Fibroblast of lung (primary cell): ENCODE measurements at places on chromosomes 16 and 17. TPM values are rescaled to one million over a fixed set of nuclear protein-coding genes. Genes with fewer than 3 reads are reported as not detected.

DNA sequence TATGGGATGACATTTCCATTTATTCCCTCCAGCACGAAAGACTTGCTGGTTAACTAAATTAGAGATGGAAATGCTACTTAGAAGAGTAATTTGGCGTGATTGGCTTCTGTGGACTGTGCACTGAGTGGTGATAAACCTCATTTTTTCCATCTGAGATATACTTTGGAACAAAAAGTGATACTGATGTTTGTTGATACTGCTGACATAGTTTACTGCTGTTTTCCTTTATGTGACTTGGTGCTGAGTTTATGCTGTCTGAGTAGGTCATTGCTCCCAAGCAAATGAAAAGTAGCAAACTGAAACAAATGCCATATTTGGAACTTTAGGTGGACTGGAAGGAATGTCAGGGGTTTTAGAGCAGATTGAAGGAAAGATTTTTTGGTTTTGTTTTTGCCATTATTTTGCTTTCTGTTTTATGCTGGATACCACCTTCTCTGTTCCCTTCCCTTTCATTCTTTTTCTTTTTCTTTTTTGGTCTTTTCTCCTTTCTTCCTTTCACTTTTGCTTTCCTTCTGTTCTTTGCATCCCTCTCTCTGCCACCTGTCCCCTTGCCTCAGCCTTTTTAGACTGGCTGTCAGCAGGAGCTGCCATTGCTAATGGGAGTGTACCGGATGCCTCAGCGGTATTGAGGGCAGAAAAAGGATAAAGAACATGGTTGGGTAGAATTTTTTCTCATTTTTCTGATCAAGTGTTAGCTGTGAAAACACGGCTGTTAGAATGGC lies 41.8 kb downstream of the NUP93 start:
- DNase-seq = peak; percentile 37
- H3K36me3 ChIP-seq = no peaks in the 10 kb centered on the region
- no peaks in the 10 kb centered on the region for H3K4me1 ChIP-seq
- H3K4me3 ChIP-seq = peak overlapping the region; percentile 11
- no peak overlapping the region for H3K27ac ChIP-seq

Gene ABCA8
- polyA plus RNA-seq = 6.4 and 9.5 TPM in 2 replicates

DNA sequence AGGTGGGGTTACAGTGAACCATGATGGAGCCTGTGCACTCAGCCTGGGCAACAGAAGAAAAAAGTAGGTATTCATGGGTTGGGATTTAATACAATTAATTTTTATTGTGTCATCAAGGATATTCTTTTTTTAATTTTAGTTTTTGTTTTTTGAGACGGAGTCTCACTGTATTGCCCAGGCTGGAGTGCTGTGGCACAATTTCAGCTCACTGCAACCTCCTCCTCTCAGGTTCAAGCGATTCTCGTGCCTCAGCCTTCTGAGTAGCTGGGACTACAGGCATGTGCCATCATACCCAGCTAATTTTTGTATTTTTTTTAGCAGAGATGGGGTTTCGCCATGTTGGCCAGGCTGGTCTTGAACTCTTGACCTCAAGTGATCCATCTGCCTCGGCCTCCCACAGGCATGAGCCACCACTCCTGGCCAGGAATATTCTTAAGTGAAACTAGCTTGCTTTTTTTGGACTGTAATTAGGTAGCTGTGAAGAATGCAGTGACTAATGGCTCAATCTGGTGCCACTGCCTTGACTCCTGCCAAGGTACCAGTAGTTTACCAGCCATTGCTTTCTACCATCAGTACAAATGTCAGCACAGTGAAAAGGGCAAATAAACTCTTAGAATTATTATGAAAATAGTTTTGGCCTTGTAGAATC lies 4.8 kb downstream of the PPM1D start:
- peak; percentile 41 for DNase-seq
- no peak overlapping the region for H3K27ac ChIP-seq
- H3K4me1 ChIP-seq = no peaks in the 10 kb centered on the region
- H3K4me3 ChIP-seq = peak overlapping the region; percentile 6
- H3K27me3 ChIP-seq = no peaks in the 10 kb centered on the region

GRCh38 chr17:75084039-75084660 lies 3.6 kb upstream of the SLC16A5 start:
- no peak overlapping the region for H3K4me3 ChIP-seq
- H3K36me3 ChIP-seq = no peaks in the 10 kb centered on the region
- no peak overlapping the region for H3K27ac ChIP-seq
- peak; percentile 59 for DNase-seq
- H3K27me3 ChIP-seq = no peaks in the 10 kb centered on the region

- no peak for DNase-seq
- H3K4me1 ChIP-seq = no peaks in the 10 kb centered on the region
- no peaks in the 10 kb centered on the region for H3K27me3 ChIP-seq
- H3K4me3 ChIP-seq = no peak overlapping the region
- no peaks in the 10 kb centered on the region for H3K36me3 ChIP-seq
These were observed 79.5 kb upstream of the FOXF1 start for GRCh38 chr16:86430814-86431213.

- no peaks in the 10 kb centered on the region for H3K36me3 ChIP-seq
- H3K4me3 ChIP-seq = no peak overlapping the region
These were observed 64.8 kb upstream of the TBC1D3K start for GRCh38 chr17:37859451-37859850.

DNA sequence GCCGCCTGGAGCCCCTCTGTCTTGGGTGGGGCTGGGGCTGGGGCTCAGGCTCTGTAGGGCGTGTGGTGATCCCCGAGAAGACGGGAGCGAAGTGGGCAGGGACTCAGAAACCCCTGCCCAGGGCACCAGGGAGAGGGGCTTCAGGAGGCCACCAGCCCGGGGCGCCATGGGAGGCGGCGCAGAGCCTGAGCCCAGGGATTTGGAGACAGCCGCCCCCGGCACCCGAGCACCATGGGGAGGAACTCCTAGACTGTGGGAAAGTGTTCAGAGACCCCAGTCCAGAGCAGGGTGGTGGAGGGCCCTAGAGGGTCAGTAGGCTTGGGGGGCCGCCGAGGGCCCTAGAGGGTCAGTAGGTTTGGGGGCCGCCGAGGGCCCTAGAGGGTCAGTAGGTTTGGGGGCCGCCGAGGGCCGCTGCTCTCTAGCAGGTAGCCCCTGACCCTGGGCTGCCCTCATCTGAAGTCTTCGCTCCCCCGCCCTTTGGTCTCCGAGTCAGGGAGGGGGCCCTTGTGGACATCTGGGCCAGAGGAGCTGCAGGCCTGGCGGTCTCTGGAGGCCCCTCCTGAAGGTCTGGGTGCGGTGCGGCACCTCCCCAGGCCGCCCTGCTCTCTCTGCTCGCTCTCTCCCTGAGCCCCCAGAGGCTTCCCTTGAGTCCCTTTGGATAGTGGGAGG lies 734 bp downstream of the ARHGDIG start:
- no peak for DNase-seq
- H3K4me1 ChIP-seq = no peaks in the 10 kb centered on the region
- H3K4me3 ChIP-seq = no peak overlapping the region
- H3K36me3 ChIP-seq = no peaks in the 10 kb centered on the region
- no peak overlapping the region for H3K27ac ChIP-seq

- peaks cover 23% of the 10 kb centered on the region for H3K36me3 ChIP-seq
- DNase-seq = no peak
- H3K4me1 ChIP-seq = peaks cover 2% of the 10 kb centered on the region
These were observed 1.3 kb downstream of the PRSS53 start for GRCh38 chr16:31087481-31087880.

DNA sequence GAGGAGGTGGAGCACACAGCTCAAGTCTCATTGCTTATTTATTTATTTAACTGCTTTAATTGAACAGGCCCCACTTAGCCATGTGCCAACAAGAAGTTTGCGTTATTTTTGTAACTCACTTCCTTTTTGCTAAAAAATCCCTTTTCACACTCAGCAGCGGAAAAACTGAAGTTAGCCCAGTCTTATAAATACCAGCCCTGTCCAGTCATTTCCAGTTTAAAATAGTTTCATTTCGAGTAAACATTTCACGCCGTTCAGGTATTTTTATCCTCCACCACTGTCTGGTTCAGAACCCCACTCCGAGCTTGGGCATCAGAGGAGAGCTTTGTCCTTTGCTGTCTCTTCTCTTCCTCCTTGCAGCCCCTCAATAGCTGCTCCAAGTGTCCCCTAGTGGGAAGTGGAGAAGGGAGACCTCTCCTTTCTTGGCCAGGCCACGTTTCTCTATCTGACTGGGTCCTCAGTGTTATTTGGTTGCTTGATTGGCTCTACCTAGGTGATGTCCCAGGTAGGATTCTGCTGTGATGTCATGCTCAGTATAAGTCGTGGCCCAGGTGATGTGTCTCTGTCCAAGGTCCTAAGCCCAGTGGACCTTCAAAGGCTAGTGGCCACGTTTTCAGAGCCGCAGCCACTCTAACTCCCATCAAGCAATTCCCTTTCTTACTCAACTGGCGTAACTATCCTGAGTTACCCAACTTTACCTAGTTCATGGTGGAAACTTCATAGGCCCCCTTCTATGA lies 53.0 kb upstream of the GAS7 start:
- no peak for DNase-seq
- H3K27me3 ChIP-seq = no peaks in the 10 kb centered on the region
- H3K4me1 ChIP-seq = no peaks in the 10 kb centered on the region
- no peak overlapping the region for H3K27ac ChIP-seq
- H3K36me3 ChIP-seq = no peaks in the 10 kb centered on the region

- H3K36me3 ChIP-seq = no peaks in the 10 kb centered on the region
- no peak overlapping the region for H3K4me3 ChIP-seq
- H3K27me3 ChIP-seq = peaks cover 17% of the 10 kb centered on the region
These were observed 6.3 kb downstream of the KRT24 start for GRCh38 chr17:40697297-40697696.

GRCh38 chr17:4551141-4551540 lies 4.0 kb downstream of the MYBBP1A start:
- H3K4me1 ChIP-seq = peaks cover 5% of the 10 kb centered on the region
- no peak for DNase-seq
- H3K4me3 ChIP-seq = no peak overlapping the region
- peaks cover 20% of the 10 kb centered on the region for H3K36me3 ChIP-seq
- no peaks in the 10 kb centered on the region for H3K27me3 ChIP-seq
- H3K27ac ChIP-seq = no peak overlapping the region

- H3K4me1 ChIP-seq = no peaks in the 10 kb centered on the region
- H3K4me3 ChIP-seq = no peak overlapping the region
- H3K27me3 ChIP-seq = no peaks in the 10 kb centered on the region
- no peak for DNase-seq
- H3K36me3 ChIP-seq = no peaks in the 10 kb centered on the region
These were observed 107.1 kb downstream of the ADAMTS18 start for GRCh38 chr16:77327717-77328116.

DNA sequence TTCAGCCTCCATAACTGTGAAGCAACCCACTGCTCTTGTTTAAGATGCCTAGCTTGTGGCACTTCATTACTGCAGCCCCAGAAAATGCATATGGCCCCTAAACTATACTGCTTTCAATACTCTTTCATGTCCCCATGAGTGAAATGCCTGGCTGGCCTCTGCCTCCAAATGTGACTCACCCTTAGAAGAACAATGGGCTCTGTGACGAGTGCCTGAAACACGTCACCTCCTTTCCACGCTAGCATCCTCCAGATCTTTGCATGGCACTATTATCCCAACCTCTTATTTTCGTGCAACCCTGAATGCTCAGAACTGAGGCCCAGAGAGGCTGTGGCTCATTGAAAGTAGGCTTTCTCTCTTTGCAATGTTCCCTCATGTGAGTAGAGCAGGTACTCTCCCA lies 233.1 kb downstream of the CBLN1 start:
- H3K4me3 ChIP-seq = no peak overlapping the region
- peak; percentile 66 for DNase-seq
- no peaks in the 10 kb centered on the region for H3K36me3 ChIP-seq
- H3K27ac ChIP-seq = no peak overlapping the region
- H3K27me3 ChIP-seq = no peaks in the 10 kb centered on the region
- no peaks in the 10 kb centered on the region for H3K4me1 ChIP-seq

GRCh38 chr17:73098919-73099318 lies 6.4 kb upstream of the SLC39A11 start:
- H3K36me3 ChIP-seq = no peaks in the 10 kb centered on the region
- no peak overlapping the region for H3K27ac ChIP-seq
- no peaks in the 10 kb centered on the region for H3K4me1 ChIP-seq
- no peak for DNase-seq
- H3K27me3 ChIP-seq = no peaks in the 10 kb centered on the region
- H3K4me3 ChIP-seq = no peak overlapping the region

Gene ZNF287
- polyA plus RNA-seq = 5.5 and 6.7 TPM in 2 replicates

DNA sequence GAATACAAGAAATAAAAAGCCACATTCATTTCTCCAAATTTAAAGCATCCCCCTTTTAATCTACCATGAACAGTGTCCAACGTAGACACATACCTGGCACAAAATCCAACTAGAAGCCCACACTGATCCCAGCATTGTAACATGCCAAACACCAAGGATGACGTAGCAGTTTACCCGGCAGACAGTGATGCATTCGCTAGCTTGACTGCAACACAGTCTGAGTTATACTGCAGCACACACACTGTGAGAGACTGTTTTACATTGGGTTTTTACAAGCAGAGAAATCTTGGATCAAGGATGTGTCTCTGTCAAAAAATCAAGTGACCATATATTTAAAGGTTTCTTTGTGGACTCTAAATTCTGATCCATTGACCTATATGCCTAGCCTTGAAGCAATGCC lies 74.5 kb upstream of the C17orf78 start:
- H3K27ac ChIP-seq = no peak overlapping the region
- no peaks in the 10 kb centered on the region for H3K36me3 ChIP-seq
- H3K4me3 ChIP-seq = no peak overlapping the region
- no peaks in the 10 kb centered on the region for H3K27me3 ChIP-seq
- H3K4me1 ChIP-seq = no peaks in the 10 kb centered on the region

- peak; percentile 99 for DNase-seq
- H3K27me3 ChIP-seq = peaks cover 7% of the 10 kb centered on the region
- H3K4me1 ChIP-seq = no peaks in the 10 kb centered on the region
- H3K36me3 ChIP-seq = no peaks in the 10 kb centered on the region
- no peak within 1 kb of the TSS for H3K27ac ChIP-seq
- H3K4me3 ChIP-seq = peak within 1 kb of the TSS; percentile 52
These were observed at the start of gene SMPD3 for GRCh38 chr16:68448360-68448970. Gene SMPD3, minus strand, starts transcription at chr16:68448508. Its CDS starts 76,327 bp downstream, at chr16:68372181.

DNA sequence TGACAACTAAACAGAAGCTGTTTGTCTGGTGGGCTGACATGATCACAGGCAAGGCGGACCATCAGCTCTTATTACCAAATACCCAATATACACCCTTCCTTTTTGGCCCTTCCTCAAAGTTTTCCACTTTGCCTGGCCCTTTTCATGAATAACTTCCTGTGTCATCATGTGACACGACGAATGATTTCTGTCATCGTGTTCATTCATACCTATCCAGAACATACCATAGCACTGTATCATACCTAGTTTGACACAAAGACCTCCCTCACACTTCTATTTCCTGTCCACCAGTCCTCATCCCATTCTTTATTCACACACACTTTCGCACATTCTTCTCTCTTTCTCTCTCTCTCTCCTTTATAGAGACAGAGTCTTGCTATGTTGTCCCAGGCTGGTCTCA lies 131.8 kb downstream of the STX8 start:
- no peaks in the 10 kb centered on the region for H3K4me1 ChIP-seq
- peak; percentile 19 for DNase-seq
- no peaks in the 10 kb centered on the region for H3K27me3 ChIP-seq
- H3K4me3 ChIP-seq = no peak overlapping the region
- no peaks in the 10 kb centered on the region for H3K36me3 ChIP-seq

GRCh38 chr17:75861927-75862317 lies 6.8 kb upstream of the WBP2 start:
- peaks cover 3% of the 10 kb centered on the region for H3K4me1 ChIP-seq
- H3K36me3 ChIP-seq = no peaks in the 10 kb centered on the region
- H3K27ac ChIP-seq = no peak overlapping the region
- H3K27me3 ChIP-seq = no peaks in the 10 kb centered on the region
- peak; percentile 54 for DNase-seq
- H3K4me3 ChIP-seq = no peak overlapping the region

GRCh38 chr16:1054660-1055556 lies 17.6 kb upstream of the SSTR5 start:
- H3K4me3 ChIP-seq = no peak overlapping the region
- H3K36me3 ChIP-seq = no peaks in the 10 kb centered on the region
- H3K27me3 ChIP-seq = no peaks in the 10 kb centered on the region
- H3K27ac ChIP-seq = no peak overlapping the region
- DNase-seq = peak; percentile 23
